ENCODE measurements at places on chromosomes 6 and 20.

- no peak for DNase-seq
Measured at GRCh38 chr6:117870486-117871242, 36.4 kb upstream of the SLC35F1 start.

GRCh38 chr6:53761036-53761435, 33.8 kb upstream of the LRRC1 start:
- no peak for DNase-seq

DNA sequence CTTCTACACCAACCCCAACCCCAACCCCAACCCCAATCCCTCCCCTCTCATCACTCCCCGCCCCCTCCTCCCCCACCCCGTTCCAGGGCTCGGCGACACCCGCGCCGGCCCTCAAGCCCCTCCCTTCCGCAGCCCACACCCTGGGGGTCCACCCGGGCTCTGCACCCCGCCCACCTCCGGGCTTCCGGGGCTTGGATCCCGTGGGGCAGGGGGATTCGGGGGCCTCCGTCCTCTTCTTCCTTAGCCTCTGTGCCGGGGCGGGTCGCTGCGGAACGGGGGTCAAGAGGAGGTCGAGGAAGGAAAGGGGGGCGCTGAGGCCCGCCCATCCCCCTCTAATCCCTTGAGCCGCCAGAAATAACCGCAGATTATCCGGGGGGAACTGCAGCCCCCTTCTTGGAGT, 690 bp downstream of the TULP1 start:
- DNase-seq: no peak

DNA sequence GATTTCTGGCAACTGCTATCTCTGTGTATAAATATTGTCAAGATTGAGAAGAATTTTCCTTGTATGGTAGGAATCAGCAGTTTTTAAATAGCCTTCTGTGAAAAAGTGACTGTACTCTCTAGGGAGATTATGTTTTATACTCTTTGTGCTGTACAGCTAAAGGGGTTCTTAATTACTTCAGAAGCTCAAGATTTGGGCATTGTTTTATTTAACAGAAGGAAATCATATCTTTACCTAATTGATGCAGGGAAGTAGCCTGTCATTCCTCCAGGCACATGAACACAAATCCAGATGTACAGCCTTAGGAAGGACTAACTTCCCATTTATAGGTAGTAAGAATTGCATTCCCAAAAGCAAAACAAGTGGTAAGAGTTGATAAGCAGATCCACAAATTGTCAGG, 1.3 kb downstream of the CALHM5 start:
- DNase-seq: no peak

DNA sequence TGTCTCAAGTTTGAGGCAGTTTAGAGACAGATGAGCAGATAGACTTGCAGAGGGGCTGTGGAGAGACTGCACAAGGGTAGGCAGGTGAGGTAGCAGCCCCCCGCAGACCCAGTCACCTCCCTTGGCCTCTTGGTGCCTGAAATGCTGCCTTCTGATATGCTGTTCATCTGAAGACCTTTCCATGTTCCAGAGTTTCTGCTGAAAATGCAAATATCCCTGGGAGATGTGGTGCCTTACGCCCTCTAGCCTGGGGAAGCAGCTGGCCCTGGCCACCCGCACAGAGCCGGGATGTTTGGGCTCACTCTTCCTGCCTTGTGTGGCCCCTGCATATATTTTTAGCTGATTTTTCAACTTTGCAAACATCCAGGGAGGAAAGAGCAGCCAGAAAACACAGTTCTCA, 51.4 kb downstream of the TMEM242 start:
- DNase-seq: no peak

GRCh38 chr6:21046276-21046675, 512.0 kb downstream of the CDKAL1 start:
- DNase-seq: peak; percentile 85

- no peak for DNase-seq
Measured at GRCh38 chr6:3786141-3786540, 34.6 kb upstream of the PXDC1 start.

DNA sequence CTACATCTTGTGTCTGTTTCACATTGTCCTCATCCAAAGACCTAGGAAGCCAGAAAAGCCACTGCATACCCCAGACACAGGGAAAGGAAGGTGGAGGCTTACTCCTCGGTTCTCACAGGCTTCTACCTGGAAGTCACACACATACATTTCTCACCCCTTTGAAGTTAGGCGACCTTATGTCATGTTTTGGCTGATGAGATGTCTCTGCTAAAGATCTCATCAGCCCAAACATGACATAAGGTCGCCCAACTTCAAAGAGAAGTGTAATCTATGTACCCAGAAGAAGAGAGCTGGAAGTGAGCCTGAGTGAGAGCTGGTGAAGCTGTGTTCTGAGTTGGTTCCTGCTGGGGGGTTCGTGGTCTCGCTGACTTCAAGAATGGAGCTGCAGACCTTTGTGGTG, 47.5 kb upstream of the SLC22A23 start:
- DNase-seq: no peak

DNA sequence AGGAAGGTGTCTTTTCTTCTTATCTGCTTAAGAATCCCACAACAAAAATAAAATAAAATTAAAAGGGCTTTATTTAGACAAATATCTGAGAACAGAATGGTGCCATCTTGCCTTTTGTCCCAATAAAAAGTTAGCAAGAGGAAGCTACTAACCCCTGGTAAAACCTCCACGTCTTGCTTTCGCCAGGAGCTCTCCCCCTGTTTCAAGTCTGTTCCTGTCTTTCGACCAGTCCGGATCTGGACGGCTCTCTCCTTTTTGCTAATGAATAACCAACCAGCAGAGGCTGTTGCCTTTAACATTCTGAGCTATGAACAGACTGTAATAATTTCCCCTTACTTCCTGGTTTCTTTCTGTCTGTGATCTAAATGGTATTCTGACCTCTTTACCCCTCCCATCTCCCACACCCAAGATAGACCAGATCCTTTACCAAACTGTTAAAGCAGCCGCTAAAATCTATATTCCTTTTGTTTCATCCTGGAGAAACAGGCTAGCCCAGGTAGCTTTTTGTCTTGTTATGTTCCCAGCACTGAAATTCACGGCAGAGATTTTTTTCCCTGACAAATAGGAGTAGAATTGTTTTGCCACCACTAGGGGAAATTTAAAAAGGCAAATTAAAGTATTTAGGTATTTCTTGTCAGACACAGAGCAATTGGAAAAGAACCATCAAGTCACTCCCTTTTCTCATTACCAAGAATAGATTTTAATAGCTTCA, at the start of gene FRK:
Gene FRK, minus strand, starts transcription at position 320 of the 712 bp plus-strand sequence. CDS start 580 bp downstream, outside the sequence.
- no peak for DNase-seq

DNA sequence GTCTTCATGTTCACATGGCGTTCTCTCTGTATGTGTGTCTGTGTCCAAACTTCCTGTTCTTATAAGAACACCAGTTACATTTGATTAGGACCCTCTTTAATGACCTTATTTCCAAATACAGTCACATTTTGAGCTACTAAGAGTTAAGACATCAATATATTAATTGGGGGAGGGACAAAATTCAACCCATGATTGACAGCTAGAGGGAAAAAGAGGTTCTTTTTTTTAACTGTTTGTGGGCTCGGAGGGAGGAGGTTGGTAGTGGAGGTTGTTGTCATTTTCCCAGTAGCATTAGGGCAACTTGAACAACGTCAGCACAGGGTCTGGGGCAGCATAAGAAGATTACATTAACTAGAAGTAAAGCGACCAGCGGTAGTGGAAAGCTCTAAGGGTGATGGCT, 2.3 kb upstream of the GMDS start:
- DNase-seq: no peak

DNA sequence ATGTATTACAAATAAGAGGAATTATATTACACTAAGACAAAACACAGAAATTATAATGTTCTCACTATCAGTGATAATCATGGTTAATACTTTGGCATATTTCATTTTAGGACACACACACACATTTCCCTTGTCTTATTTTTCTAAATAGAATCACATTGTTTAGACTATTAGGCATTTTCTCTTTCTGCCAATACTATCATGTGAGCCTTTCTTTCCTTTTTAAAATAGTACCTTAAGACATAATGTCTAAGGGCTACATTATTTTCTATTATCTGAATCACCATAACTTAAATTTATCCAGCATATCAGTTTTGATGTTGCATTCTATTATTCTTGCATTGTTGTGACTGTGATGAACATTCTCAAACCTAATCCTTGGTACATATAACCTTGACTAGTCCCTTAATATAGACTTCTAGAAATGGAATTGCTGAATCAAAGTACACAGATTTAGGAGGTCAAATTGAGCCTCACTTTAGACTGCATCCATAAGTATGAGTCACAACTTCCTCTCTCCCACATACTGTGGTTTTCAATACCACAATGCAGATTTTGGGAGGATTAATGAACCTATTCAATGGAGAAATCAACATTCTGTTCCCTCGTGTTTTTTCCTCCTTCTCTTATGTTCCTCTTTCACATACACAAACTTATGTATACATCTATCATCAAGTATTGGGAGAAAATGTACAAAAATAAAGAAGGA, 212.6 kb downstream of the MOXD1 start:
- DNase-seq: no peak

All from thyroid gland (tissue), 4 donors.